Naive thymus-derived CD8-positive, alpha-beta T cell (primary cell): ENCODE measurements at places on chromosomes 2 and 18.

- no peak overlapping the region for H3K27ac ChIP-seq
- H3K27me3 ChIP-seq, result no peaks in the 10 kb centered on the region
- no peak for DNase-seq
- H3K4me3 ChIP-seq, result no peak overlapping the region
These were observed 169.8 kb downstream of the TRIM43 start for GRCh38 chr2:95761556-95761955.

- H3K27me3 ChIP-seq, result peaks cover 6% of the 10 kb centered on the region
- H3K27ac ChIP-seq, result no peak overlapping the region
- H3K4me3 ChIP-seq, result no peak overlapping the region
These were observed 153.7 kb upstream of the FBXO11 start for GRCh38 chr2:48059975-48060374.

DNA sequence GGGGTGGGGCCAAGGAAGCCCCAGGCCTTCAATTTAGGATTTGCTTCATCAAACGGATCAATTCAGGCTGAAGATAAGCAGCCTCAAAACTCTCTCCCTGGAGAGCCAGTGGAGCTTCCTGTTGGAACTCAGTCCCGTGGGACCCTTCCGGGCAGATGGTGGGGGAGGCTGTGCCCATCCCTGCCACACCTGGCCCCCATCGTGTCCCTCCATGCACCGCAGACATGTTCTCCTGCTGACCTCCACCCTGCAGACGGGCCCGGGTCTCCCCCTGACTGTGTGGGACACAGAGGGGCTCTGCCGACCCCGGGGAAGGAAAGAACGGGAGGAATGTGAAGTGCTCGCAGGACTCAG, 144.2 kb downstream of the TPO start:
- no peaks in the 10 kb centered on the region for H3K36me3 ChIP-seq
- no peak overlapping the region for H3K27ac ChIP-seq
- no peak overlapping the region for H3K4me3 ChIP-seq
- no peak for DNase-seq

DNA sequence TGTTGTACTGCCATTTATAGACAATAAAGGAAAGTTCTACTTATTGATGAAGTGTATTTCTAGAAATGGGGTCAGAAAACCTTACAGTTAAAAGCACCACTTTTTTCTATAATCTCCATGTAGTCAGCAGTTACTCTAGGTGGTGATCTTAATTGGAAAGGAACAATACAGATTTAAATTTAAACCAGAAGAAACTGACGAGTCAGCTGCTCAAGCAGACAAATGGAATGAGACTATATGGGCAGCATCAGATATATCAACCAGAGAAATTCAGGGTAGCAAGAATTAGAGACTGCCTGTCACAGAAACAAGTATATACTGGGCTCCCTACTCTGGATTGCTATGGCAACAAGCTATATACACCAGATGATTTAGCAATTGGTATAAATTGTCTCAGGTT, 99.6 kb upstream of the SCG2 start:
- no peak for DNase-seq
- no peak overlapping the region for H3K4me3 ChIP-seq
- H3K4me1 ChIP-seq, result no peaks in the 10 kb centered on the region
- H3K27me3 ChIP-seq, result no peaks in the 10 kb centered on the region
- H3K36me3 ChIP-seq, result no peaks in the 10 kb centered on the region
- H3K27ac ChIP-seq, result no peak overlapping the region

GRCh38 chr2:189639007-189639609, 22.2 kb upstream of the ASNSD1 start:
- peaks cover 1% of the 10 kb centered on the region for H3K4me1 ChIP-seq
- H3K36me3 ChIP-seq, result no peaks in the 10 kb centered on the region
- no peak overlapping the region for H3K4me3 ChIP-seq

- H3K27ac ChIP-seq, result no peak overlapping the region
- H3K4me1 ChIP-seq, result no peaks in the 10 kb centered on the region
- no peak overlapping the region for H3K4me3 ChIP-seq
- no peaks in the 10 kb centered on the region for H3K36me3 ChIP-seq
These were observed 109.9 kb upstream of the MAP4K3 start for GRCh38 chr2:39546937-39547336.

DNA sequence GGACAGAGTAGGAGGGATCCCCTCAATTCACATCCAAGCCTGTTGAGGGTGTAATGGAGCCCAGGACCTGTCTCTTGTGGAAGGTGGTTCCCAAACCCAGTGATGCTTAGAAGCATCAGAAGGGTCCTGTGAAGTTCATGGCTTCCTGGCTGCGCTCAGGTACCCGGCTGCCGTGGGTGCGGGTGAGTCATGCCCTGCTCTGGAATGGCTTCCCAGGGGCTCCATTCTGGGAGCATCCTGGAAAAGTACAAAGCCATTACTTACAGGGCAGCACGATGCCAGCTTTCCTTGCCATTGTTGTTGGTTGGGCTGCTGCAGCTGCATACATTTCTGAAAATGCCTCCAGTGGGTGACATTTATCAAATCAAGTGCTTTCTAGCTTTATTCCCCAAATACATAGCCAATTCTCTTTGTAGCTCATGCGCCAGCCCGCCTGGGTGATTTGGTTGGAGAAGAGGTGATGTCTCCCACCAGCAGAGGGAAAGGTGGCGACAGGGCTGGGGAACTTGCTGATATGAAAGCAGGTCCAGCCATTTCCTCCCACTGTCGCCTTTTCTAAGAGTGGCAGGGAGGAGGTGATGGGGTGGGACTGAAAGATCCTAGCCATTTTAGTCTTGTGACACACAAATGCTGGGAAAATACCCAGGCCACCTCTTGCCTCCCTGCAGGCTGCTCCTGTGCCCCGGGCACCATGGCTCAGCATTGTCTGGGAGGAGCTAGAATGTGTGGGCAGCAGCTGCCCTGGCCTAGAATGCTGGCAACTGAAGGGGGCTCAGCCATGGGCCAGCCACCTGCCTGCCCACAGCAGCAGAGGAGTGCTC, 65.9 kb upstream of the HPCAL1 start:
- no peaks in the 10 kb centered on the region for H3K36me3 ChIP-seq
- no peak overlapping the region for H3K4me3 ChIP-seq
- H3K4me1 ChIP-seq, result no peaks in the 10 kb centered on the region
- no peak overlapping the region for H3K27ac ChIP-seq
- H3K27me3 ChIP-seq, result peaks cover 3% of the 10 kb centered on the region
- DNase-seq, result no peak

- H3K4me1 ChIP-seq, result peaks cover 2% of the 10 kb centered on the region
- H3K36me3 ChIP-seq, result peaks cover 7% of the 10 kb centered on the region
- peaks cover 22% of the 10 kb centered on the region for H3K27me3 ChIP-seq
- no peak overlapping the region for H3K27ac ChIP-seq
These were observed 80.3 kb downstream of the VAPA start for GRCh38 chr18:9994026-9994570.
